Transverse colon (tissue), 4 donors: ENCODE measurements at places on chromosomes 5 and 9. TPM values are rescaled to one million over a fixed set of nuclear protein-coding genes. Genes with fewer than 3 reads are reported as not detected.

Gene APBA1
- total RNA-seq: 11.3 TPM

DNA sequence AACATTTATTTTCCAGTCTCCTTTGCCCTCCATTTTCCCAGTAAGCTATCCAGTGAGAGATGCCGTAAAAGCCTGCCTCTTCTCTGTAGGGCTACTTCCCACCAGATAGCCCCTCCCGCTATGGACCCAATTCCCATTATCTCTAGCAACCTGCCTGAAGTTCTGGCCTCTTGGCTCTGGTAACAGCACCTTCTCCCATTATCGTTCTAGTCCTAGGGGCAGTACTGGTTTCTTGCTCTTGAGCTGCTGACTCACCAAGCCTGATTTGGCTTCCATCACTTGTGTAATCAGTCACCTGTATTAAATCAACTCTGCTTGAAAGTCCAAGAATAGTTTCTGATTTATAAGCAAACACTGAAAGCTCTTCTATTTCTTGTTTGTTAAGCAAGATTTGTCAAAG is 42.8 kb upstream of the PARP8 start:
- no peak for DNase-seq

Gene SLC9A3
- total RNA-seq: 4.8 TPM

Gene BSPRY
- 36.8 TPM for total RNA-seq

Gene GMCL2
- not detected for total RNA-seq

Gene DMGDH
- total RNA-seq: not detected

Gene HSPB3
- not detected for total RNA-seq

DNA sequence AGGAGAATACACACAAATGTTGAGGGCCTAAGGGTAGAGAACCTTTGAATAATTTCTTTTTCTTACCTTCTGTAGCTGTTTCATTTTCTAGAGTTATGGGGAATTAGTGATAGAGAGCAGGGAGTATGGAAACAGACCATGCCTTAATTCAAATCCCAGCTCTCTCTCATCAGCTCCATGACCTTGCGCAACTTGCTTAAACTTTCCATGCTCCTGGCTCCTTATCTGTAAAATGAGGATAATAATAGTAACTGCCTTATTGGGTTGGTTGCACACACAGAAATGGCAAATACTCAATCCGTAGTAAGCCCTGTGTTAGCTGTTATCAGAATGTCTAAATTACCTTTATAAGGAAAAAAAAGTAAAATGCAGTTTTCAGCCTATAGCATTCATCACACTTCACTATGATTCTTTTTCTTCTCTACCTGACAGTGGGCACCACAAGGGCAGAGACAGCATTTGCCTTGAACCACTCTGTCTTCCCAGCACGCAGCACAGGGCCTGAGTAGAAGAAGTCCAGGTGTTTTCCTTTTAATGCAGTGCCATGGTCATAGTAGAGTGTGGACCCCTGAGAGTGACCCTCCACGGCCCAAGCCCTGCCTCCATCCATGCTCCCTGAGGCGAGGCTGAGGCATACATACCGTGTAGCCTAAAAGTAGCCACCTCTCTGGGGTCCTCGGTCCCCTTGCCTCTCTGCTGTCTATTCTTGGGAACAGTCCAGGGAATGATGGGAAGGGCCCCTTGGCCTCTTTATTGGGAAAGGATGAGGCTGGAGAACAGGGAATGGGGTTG is 17.4 kb downstream of the C5orf15 start:
- no peak for DNase-seq

GRCh38 chr5:131430794-131431193 is 166.9 kb downstream of the CDC42SE2 start:
- DNase-seq: no peak

Gene MCIDAS
- 0.95 TPM for total RNA-seq

GRCh38 chr9:112496074-112496722 is 9.6 kb downstream of the KIAA1958 start:
- no peak for DNase-seq

- DNase-seq: no peak
Measured at GRCh38 chr5:41176952-41177351, 36.4 kb downstream of the C6 start.

GRCh38 chr5:172186114-172186695 is 1.8 kb downstream of the STK10 start:
- DNase-seq: no peak

Gene RAB3C
- total RNA-seq: 0.75 TPM

DNA sequence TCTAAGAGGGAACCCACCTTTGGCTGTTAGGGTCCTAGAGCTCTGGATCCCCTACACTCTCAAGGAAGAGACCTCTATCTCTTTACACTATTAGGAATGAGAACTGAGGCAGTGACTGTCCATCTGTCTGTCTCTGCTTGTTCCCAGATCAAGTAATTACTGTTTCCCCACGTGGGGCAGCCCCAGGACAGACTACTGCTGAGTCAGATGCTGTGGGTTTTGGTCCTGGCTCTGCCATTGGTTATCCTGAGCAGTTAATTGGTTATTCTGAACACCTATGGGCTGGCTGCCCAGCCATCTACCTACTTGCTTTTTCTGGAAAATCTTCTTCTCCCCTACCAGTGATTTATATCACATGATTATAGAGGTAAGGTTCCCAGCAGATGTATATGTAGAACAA is 33.3 kb downstream of the FBXO10 start:
- no peak for DNase-seq

GRCh38 chr5:4995014-4995413 is 145.1 kb upstream of the ADAMTS16 start:
- no peak for DNase-seq

- no peak for DNase-seq
Measured at GRCh38 chr9:110951805-110952539, 86.3 kb downstream of the LPAR1 start.

Gene CSF1R
- total RNA-seq: 0.60 TPM

- DNase-seq: no peak
Measured at GRCh38 chr5:173746047-173746646, 129.7 kb upstream of the BOD1 start.

- DNase-seq: no peak
Measured at GRCh38 chr9:19522558-19522957, 113.7 kb downstream of the ACER2 start.

GRCh38 chr5:58066557-58066956 is 393.3 kb downstream of the PLK2 start:
- no peak for DNase-seq

GRCh38 chr5:144040615-144041305 is 129.7 kb downstream of the YIPF5 start:
- DNase-seq: no peak

Gene CDC14B
- 22.3 TPM for total RNA-seq

Gene KIF4B
- not detected for total RNA-seq

- DNase-seq: no peak
Measured at GRCh38 chr9:37632479-37632878, 18.3 kb upstream of the FRMPD1 start.

DNA sequence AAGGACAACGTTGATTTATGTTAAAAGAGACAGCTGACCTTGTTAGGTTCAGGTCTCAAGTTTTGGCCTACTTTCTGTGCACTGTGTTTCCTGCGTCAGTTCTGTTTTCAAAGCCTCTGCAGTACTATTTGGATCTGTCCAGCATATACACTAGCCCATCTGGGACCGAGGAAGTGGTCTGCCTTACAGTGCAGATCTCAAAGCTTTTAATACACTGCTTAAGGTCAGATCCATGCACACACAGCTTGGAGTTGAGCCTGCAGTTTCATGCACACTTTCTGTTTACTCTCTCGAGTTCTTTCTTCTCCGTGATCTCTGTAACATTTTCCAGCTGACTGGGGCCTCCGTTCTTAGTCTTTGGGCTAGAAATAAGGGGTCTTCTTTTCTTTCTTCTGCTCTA is 24.1 kb downstream of the CARTPT start:
- no peak for DNase-seq

- no peak for DNase-seq
Measured at GRCh38 chr5:41509399-41510175, 814 bp downstream of the PLCXD3 start.
